Calu3 (cell line): ENCODE measurements at places on chromosomes 16 and 17. TPM values are rescaled to one million over a fixed set of nuclear protein-coding genes. Genes with fewer than 3 reads are reported as not detected.
A peak's percentile ranks its signal among the peaks of the same experiment; 100 is the strongest.

DNA sequence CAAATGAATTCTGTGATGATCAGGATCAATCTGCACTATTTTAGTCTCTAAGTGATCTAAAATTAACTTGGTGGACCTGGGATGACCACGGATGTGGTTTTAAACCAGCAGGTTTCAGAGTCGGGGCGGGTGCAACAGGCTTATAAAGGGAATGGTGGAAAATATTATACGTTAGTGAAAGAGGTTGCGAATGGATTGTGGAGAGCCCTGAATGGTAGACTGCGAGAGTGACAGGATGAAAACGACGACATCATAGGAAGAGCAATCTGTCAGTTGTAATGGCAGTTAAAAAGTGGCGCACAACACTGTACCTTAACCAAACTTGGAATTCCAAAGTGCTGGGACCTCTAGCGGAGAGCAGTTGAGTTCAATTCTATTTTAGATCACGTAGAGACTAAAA lies 1.2 kb upstream of the CYB5B start:
- DNase-seq = no peak

DNA sequence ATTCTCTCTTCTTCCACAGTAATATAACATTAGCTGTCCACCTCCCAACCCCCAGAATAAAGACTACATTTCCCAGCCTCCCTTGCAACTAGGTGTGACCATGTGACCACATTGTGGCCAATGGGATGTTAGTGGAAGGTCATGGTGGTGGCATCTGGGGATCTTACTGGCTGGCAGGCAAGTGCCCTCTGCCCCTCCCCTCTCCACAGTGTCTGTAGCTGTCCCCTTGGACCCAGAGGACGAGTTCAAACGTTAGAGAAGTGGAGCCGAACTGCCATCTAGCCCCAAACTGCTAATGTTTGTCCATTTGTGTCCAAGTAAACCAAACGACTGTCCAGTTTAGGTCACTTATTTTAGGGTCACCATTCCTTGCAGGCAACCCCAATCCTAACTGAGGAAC lies 26.6 kb upstream of the KCNG4 start:
- peak; percentile 69 for DNase-seq

The PABPN1L gene
- not detected in 2 replicates for total RNA-seq

The KRT13 gene
- 45.7 and 323 TPM in 2 replicates for total RNA-seq

The GLIS2 gene
- 22.1 and 24.5 TPM in 2 replicates for total RNA-seq

The ENPP7 gene
- total RNA-seq = not detected in 2 replicates
